NCI-H2081 (cell line): ENCODE measurements at places on chromosomes 5 and 9.

DNA sequence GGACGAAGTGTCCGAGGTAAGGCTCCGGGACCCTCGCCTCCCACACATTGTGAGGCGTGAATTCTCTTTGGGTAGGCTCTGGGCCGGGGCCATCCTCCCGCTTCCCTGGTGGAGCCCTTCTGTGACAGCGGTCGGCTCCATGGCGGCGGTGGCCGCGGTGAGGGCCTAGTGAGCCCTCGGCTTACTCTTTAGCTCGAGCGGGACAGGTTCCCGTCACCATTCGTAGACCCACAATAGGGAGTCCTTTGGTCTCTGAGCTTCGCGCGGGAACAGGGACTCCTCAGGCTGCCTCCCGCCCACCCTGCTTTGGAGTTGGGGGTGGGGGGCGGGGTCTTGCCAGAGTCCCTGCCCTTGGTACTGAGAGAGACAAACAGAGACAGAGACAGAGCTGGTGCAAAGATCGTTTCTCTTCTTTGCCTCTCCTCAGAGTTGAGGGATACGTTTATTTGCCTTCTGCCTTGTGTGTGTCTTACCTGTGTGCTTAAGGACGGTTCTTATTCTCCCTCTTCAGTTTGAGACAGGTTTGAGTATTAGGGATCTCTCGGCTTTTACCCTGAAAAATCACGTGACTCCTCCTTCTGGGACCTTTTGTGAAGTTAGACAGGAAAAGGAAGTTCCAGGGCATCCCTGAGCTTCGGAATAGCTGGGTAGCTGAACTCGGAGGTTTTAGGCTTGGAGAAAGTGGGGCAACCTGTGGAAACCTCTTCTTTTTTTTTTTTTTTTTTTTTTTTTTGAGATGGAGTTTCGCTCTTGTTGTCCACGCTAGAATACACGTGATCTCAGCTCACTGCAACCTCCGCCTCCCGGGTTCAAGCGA, 833 bp downstream of the ANKHD1 start:
- DNase-seq = peak; percentile 42

GRCh38 chr9:127566351-127567001, 45.6 kb upstream of the STXBP1 start:
- DNase-seq = no peak

- no peak for DNase-seq
These were observed 66.7 kb downstream of the SMIM23 start for GRCh38 chr5:171852255-171852681.

DNA sequence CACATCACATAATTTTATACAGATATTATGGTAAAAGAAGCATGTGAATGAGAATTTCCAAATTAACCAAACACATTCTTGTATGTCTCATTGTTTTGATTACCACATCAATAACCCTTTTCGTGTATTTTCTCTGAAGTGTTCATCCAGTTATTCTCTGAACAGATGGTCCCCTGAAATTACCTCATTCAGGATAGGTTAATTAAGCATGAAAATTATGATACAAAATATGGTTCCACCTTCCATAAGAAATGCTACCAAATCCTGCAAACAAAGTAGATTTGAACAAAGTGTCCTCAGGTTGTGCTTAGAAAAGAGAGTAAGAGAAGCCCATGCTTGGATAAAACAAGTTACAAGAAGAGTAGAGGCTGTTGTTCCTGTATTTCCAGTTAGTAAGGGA, 83.1 kb upstream of the LMNB1 start:
- no peak for DNase-seq

GRCh38 chr5:80625230-80625629, 29.2 kb upstream of the MSH3 start:
- DNase-seq = no peak

DNA sequence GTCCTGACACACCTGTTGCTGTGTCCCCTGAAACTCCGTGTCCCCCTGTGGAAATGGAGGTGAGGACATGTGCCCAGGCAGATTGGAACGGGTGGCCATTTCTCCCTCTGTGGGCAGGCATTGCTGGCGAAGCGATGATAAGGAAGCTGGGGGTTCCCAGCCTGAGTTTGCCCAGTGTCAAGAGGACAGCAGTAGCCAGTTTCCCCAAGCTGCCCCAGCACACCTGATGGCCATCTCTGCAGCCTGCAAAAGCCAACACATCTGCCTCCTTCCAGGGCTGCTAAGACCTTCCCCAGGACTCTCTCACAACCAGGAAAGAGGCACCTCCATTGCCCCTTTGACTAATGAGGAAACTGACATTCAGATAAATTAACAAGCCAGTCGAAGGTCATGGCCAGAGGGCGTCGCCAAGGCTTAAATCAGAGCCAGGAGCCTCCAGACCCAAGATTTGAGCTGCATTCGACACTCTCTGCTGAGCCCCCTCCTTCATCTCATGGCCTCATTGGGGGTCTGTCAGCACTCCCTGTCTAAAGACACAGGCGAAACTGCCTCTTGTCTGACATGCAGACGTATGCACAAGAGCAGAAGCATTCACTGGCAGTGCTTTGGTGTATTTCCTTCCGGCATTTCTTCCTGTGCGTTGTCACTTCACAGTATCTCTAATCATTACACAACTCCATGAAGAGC, 10.4 kb upstream of the WNK2 start:
- DNase-seq = no peak

- DNase-seq = no peak
These were observed 247.5 kb upstream of the RPS23 start for GRCh38 chr5:82525626-82526025.

DNA sequence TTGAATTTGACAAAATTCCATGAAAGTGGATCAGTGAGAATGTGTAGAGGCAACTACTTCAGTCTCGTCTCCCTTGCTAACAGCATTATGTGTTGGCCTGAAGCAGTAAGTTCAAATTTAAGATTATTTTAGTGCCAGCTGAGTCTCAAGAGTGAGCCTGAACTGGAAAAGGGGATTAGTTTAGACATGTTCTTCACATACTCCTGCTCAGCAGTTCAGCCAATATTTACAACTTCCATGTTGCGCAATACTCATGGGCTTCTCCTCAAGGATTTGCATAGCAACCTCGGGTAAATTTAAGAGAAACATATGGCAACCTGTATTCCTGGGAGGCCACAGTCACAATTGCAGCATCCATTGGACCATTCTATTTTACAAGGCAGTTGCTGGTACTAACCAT, 553.8 kb downstream of the PTPRD start:
- no peak for DNase-seq

GRCh38 chr9:134320126-134320867, 6.0 kb upstream of the RXRA start:
- no peak for DNase-seq

GRCh38 chr9:134370638-134371037, 44.4 kb downstream of the RXRA start:
- no peak for DNase-seq

- no peak for DNase-seq
These were observed 87.0 kb downstream of the IARS1 start for GRCh38 chr9:92206488-92206887.

DNA sequence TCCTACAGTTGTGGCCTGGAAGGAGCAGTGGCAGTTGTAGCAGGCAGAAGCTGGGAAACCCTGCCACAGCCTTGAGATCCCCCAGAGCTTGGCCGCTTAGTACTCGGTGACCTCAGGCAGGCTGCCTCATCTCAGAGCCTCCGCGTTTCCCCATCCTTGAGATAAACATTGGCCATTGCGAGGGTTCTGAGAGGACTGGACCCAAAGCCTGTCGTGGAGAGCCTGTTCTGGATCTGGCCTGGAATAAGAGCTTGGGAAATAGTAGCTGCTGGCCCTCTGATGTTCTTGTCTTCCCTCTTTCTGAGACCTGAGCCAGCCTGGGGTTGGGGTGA, 1.3 kb downstream of the MIGA2 start:
- DNase-seq = no peak

- no peak for DNase-seq
These were observed 27.5 kb downstream of the GPX3 start for GRCh38 chr5:151047814-151048425.

DNA sequence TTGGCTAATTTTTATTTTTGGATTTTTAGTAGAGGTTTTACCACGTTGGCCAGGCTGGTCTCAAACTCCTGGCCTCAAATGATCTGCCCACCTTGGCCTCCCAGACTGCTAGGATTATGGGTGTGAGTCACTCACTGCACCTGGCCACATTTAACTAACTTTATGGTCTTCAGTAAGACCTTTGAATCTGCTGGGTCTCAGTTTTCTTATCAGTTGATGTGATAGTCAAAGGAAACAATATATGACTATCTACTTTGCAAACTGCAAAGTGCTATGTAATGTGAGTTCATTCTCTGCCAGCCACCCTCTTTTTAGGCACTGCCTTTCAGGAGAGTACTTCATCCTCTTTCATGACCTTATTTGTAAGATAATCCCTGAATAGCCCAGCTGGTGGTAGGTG, 474.7 kb downstream of the PDE4D start:
- no peak for DNase-seq

GRCh38 chr5:36457511-36458270, 148.7 kb upstream of the SLC1A3 start:
- no peak for DNase-seq

- DNase-seq = no peak
These were observed 295.9 kb downstream of the CDH12 start for GRCh38 chr5:22557251-22557650.

DNA sequence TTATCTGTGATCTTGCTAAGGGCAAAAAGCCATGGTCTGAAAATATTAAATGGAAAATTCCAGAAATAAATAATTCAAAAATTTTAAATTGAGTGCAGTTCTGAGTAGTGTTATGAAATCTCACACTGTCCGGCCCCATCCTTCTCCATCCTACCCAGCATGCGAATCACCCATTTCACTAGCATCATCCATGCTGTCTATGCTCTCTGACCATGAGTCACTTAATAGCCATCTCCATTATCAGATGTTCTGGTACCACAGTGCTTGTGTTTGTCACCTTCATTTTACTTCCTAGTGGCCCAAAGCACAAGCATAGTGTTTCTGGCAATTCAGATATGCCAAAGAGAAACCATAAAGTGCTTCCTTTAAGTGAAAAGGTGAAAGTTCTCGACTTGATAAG, 63.3 kb upstream of the SMC5 start:
- no peak for DNase-seq

DNA sequence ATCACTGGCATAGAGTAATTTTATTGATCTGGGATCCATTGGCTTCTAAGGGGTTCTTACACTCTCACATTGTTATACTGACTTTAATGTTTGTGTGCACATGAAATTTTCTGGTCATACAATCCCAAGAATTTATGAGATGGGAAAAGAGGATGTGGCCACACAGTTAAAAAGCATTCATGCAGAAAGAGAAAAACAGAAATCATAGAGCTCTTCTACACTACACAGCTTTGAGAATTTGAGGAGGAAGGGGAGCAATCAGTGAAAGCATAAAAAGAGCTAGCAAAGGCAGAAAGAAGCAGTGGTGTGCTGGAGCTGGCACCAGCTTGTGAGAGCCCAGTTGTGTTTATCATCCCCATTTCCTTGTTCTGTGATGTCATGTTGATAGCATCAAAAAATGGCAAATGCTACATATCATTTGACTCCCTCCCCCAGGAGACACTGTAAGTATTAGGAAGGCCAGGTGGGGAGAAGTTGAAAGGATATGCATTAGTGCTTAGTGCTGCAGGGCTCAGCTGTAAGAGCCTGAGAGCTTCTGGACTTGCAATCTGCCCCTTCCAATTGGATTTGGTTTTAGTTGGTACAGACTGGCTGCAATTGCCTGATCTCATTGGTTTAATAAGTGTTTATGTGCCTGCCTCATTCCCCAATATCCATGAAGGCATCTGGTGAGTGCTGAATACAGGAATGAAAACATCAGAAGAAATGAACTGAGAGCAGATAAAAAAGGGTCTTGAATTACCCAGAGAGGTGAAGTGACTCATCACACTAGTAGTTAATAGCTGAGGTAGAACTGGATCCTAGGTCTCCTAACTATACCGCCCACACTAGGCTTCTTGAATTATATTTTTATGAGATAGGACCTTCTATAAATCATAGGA, 30.9 kb downstream of the RHOBTB3 start:
- peak; percentile 0 for DNase-seq

DNA sequence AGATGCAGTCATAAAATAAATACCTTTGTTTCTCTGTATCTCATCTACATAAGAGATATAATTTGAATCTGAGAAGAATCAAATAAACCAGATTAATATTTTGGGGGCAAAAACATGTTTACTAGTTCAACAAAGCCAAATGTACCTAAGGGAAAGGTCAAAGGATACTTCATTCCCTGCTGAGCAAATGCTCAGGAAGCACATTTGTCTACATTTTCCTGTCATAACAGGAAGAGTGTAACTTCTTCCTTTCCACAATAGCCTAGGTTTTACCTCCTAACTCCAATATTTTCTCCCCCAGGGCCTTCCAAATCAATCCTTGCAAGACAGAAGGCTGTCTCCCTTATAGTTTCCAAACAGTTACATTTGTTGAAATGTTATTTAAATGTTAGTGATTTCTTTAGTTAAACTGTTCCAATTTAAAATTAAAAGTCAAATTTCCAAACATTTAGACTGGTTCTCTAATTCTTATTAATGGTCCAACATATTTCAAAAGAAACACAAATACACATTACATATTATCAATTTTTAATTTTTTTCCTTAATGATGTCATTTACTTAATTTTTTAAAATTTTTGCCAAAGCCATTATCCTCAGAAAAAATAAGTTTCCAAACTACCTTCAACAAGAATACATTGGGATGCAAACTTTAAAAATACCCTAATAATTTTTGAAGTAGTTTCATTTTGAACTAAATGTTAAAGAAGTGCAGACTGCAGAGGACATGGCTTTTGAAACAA, 67.8 kb downstream of the MEF2C start:
- DNase-seq = no peak

DNA sequence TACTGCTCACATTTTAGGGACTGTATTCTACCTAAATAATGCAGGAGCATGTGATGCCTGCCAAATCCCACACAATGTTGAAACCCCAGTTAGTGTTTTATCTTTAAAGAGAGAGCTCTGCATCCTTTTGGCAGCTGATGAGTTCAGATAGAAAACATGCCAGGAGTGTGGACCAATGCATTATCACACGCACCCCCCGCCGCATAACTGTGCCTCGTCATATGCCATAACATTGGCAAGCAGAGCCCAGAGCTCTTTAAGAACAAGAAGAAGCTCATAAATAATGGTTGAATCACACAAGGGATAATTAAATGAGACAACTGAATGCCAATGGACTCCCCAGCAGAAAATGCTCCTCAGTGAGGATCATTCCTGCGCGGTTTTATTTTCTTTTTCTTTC, 52.8 kb upstream of the RORB start:
- no peak for DNase-seq

DNA sequence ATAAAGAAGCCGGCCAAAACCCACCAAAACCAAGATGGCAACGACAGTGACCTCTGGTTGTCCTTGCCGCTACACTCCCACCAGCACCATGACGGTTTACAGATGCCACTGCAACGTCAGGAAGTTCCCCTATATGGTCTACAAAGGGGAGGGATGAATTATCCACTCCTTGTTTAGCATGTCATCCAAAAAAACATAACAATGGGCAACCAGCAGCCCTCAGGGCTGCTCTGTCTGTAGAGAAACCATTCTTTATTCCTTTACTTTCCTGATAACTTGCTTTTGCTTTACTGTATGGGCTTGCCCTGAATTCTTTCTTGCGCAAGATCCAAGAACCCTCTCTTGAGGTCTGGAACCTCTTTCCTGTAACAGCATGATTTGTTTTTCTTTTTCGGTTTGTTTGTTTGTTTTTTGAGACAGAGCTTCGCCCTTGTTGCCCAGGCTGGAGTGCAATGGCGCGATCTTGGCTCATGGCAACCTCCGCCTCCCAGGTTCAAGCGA, 2.0 kb upstream of the UAP1L1 start:
- DNase-seq = no peak

- no peak for DNase-seq
These were observed 242.2 kb downstream of the FER start for GRCh38 chr5:108989761-108990392.
